ENCODE measurements at places on chromosomes 13 and 19. TPM values are rescaled to one million over a fixed set of nuclear protein-coding genes. Genes with fewer than 3 reads are reported as not detected.

The CNN1 gene
- 0.84 TPM for total RNA-seq

DNA sequence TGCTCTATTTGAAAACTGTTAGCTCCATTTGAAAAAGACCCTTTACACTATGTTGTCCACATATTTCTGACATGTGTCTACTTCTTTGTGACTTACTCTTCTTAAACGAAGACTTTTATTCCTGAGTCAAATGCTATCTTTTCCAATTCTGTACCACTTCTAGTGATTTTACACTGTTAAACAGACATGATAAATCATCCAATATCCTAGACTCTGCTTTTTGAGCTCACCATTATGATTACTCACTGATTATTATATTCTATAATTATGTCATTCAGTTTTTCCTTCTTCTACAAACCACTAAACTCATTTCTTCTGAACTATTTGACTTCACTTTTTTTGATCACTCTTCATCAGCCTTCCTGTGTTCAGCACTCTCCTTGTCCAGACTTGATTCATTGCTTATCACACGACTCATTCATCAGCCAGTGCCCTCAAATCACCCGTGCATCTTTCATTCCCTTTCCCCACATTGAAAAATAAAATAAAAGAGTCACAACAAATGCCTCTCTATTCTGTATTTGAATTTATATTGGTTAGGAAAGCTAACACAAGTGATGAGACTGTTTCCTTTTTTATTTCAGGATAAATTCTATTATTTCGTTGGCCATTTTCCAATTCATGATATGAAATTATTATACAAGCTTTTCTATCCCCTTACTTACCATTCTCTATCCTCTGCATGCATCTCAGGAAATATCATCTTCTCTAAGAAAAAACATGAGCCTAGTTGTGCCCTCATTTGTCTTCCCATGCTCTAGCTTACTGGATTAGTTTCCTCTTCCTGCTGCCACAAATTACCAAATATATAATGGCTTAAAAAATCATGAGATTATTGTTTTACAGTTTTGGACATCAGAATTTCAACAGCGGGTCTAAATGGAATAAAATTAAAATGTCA, 1482.1 kb upstream of the MIR17HG start:
- no peaks in the 10 kb centered on the region for H3K27me3 ChIP-seq
- no peak overlapping the region for H3K4me3 ChIP-seq
- no peaks in the 10 kb centered on the region for H3K36me3 ChIP-seq
- DNase-seq, result no peak

The MISP3 gene
- 5.2 TPM for total RNA-seq

DNA sequence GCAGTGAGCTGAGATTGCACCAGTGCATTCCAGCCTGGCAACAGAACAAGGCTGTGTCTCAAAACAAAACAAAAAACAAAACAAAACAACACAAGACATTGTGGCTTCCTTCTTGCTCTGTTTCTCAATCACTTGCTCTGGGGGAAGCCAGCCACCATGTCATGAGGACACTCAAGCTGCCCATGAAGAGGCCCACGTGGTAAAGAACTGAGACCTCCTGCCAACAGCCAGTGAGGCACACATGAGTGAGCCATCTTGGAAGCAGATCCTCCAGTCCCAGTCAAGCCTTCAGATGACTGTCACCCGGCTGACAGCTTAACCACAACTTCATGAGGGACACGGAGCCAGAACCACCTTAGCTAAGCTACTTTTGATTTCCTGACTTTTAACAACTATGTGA, 25.2 kb downstream of the CPT1C start:
- H3K36me3 ChIP-seq, result no peaks in the 10 kb centered on the region
- H3K4me1 ChIP-seq, result peaks cover 12% of the 10 kb centered on the region
- no peak overlapping the region for H3K27ac ChIP-seq
- no peak for DNase-seq

DNA sequence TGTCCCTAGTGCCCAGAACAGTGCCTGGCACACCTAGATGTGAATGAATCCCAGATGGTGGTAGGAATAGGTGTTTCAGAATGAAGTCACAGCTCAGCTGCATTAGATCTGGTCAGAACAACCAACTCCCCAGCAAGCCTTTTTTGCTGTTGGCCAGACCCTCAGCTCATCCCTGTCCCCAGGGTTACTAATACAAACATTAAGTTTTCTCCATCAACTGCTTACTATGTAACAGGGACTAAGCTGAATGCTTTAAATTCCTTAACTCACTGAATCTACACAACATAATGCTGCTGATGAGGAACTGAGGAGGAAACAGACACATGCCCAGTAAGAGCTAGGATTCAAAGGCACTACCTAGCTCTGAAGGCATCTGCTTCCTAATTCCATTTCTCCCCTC, 18.8 kb downstream of the SMG9 start:
- H3K27me3 ChIP-seq, result no peaks in the 10 kb centered on the region
- H3K4me3 ChIP-seq, result no peak overlapping the region
- H3K4me1 ChIP-seq, result peaks cover 9% of the 10 kb centered on the region
- no peak for DNase-seq

The PRRG2 gene
- total RNA-seq, result 8.4 TPM

GRCh38 chr13:26548205-26548765, 9.2 kb upstream of the WASF3 start:
- no peaks in the 10 kb centered on the region for H3K4me1 ChIP-seq
- no peaks in the 10 kb centered on the region for H3K36me3 ChIP-seq
- H3K27me3 ChIP-seq, result no peaks in the 10 kb centered on the region
- H3K27ac ChIP-seq, result no peak overlapping the region
- no peak overlapping the region for H3K4me3 ChIP-seq

GRCh38 chr13:45542391-45542790, 73.1 kb downstream of the ERICH6B start:
- DNase-seq, result no peak
- H3K4me3 ChIP-seq, result no peak overlapping the region
- H3K27me3 ChIP-seq, result no peaks in the 10 kb centered on the region
- H3K4me1 ChIP-seq, result peaks cover 10% of the 10 kb centered on the region
- no peak overlapping the region for H3K27ac ChIP-seq

DNA sequence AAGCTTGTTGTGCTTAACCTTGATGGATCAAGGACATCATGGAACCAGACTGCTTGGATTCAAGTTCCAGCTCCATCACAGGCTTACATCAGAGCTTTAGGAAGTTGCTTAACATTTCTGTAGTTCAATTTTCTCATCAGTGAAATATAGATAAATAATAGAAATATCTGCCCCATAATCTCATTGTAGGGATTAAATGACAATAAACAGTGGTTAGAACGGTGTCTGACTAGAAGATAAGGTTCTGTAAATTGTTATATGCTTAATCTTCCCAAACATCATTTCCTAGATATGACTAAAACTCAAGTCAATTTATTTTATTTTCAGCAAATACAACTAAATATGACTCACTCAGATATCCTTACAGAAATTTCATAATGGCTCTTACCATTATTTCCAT, 83.5 kb downstream of the SLITRK1 start:
- H3K36me3 ChIP-seq, result no peaks in the 10 kb centered on the region
- H3K27me3 ChIP-seq, result no peaks in the 10 kb centered on the region
- DNase-seq, result no peak

GRCh38 chr19:39745643-39746042, 7.8 kb upstream of the CLC start:
- H3K27ac ChIP-seq, result no peak overlapping the region
- H3K4me3 ChIP-seq, result no peak overlapping the region
- no peaks in the 10 kb centered on the region for H3K36me3 ChIP-seq

- H3K4me3 ChIP-seq, result no peak overlapping the region
- H3K27me3 ChIP-seq, result no peaks in the 10 kb centered on the region
- H3K4me1 ChIP-seq, result no peaks in the 10 kb centered on the region
- no peak overlapping the region for H3K27ac ChIP-seq
- no peaks in the 10 kb centered on the region for H3K36me3 ChIP-seq
These were observed 116.8 kb upstream of the CACNA1A start for GRCh38 chr19:13622766-13623715.

DNA sequence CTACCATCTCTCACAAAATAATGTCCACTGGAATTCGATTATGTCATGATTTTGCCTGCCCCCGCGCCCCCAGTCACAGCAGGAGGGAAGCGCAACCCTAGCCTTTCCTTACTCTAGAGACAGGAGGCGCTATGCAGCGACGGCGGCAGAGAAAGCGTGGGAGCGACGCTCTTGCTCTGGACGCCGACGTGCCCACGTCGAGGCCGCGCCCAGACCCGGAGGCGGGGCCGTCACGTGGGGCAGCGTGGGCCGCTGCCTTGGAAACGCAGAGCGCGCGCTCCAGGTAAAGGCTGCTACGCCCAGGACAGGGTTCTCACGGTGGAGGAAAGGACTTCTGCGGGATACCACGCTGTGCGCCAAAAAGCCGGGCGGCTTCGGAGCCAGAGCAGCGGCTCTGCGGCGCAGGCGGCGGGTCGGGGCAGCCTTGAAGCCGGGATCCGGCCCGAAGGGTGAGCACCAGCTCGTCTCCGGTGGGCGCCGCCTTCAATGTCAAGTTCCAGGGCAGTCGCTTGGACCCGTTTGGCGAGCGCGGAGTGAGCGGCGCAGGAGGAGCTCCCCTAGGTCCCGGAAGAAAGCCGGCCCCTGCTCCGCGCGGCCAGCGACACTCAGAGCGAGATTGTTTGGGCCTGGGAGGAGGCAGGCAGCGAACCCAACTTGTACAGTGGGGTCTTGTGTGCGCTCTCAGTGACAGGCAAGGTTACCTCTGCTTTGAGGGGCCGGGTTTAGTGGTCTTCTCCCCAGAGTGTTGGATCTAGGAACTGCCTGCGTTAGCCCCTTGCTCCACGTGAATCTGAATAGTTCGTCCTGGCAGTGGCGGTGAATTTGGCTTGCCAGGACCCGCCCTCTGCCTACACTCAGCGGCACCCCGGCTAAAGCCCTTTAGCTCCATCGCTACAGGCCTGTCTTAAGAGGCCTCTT, 121.7 kb downstream of the MRPL57 start:
- H3K36me3 ChIP-seq, result no peaks in the 10 kb centered on the region
- H3K27ac ChIP-seq, result peak overlapping the region; percentile 73
- H3K4me1 ChIP-seq, result no peaks in the 10 kb centered on the region
- no peaks in the 10 kb centered on the region for H3K27me3 ChIP-seq

DNA sequence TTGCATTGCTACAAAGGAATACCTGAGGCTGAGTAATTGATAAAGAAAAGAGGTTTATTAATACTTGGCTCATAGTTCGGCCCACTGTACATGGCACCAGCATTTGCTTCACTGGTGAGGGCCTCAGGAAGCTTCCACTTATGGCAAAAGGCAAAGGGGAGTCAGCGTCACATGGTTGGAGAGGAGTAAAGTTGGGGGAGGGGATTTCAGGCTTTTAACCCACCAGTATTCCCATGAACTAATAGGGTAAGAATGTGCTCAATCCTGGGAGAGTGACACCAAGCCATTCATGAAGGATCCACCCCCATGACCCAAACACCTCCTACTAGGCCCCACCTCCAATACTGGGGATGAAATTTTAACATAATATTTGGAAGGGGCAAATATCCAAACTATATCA, 82.5 kb upstream of the MYCBP2 start:
- no peaks in the 10 kb centered on the region for H3K27me3 ChIP-seq
- no peaks in the 10 kb centered on the region for H3K36me3 ChIP-seq
- H3K4me3 ChIP-seq, result no peak overlapping the region
- H3K4me1 ChIP-seq, result no peaks in the 10 kb centered on the region
- H3K27ac ChIP-seq, result no peak overlapping the region
- no peak for DNase-seq

The PLD3 gene
- total RNA-seq, result 100 TPM

DNA sequence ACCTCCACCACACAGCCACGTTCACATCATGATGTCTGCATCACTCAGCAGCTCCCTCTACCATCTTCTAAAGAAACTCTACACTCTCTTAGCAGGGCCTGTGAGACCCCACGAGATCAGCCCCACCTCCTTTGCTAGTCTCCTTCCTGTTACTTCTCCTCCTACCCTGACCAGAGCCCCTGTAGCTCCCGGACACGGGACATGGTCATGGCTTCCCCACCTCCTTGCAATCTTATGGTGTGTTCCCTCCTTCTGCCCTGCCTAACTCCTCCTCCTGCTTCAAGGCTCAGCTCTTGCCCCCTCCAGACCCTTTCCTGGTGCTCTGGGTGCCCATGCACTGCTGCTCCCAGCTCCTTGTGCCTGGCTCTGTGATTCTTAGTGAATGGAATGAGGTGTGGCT, 8.1 kb upstream of the MRPS31 start:
- no peak for DNase-seq
- H3K36me3 ChIP-seq, result no peaks in the 10 kb centered on the region
- H3K27me3 ChIP-seq, result no peaks in the 10 kb centered on the region
- H3K4me3 ChIP-seq, result no peak overlapping the region
- peaks cover 3% of the 10 kb centered on the region for H3K4me1 ChIP-seq

DNA sequence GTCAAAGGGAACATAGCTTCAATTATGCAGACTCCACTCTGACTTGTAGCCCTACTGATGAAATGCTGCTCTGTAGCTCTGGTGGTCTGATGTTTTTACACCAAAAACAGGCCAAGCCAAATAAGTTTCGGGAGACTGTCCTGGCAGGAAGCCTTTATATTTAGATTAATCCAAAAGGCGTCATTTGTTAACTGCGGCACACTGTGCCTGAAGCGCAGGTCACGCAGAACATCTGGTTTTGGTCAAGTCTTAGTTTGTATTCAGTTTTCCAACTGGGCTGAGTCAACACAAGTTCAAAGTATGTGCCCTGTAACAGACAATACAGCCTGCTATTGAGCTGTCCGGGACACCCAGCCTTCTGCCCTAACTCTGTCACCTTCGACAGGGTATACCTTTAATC, 154.6 kb upstream of the IPO5 start:
- no peak overlapping the region for H3K4me3 ChIP-seq
- no peaks in the 10 kb centered on the region for H3K27me3 ChIP-seq
- no peak for DNase-seq
- H3K4me1 ChIP-seq, result no peaks in the 10 kb centered on the region
- H3K27ac ChIP-seq, result no peak overlapping the region
- no peaks in the 10 kb centered on the region for H3K36me3 ChIP-seq

GRCh38 chr13:26867451-26868091, 107.0 kb upstream of the GPR12 start:
- DNase-seq, result no peak
- no peaks in the 10 kb centered on the region for H3K4me1 ChIP-seq
- no peaks in the 10 kb centered on the region for H3K36me3 ChIP-seq

- H3K27ac ChIP-seq, result peak overlapping the region; percentile 49
- peak overlapping the region; percentile 10 for H3K4me3 ChIP-seq
- DNase-seq, result peak; percentile 84
- H3K27me3 ChIP-seq, result peaks cover 12% of the 10 kb centered on the region
- H3K36me3 ChIP-seq, result no peaks in the 10 kb centered on the region
These were observed 5.8 kb upstream of the ONECUT3 start for GRCh38 chr19:1747285-1748114.

- no peaks in the 10 kb centered on the region for H3K36me3 ChIP-seq
- peak overlapping the region; percentile 68 for H3K4me3 ChIP-seq
- peak; percentile 66 for DNase-seq
These were observed 636 bp upstream of the ZNF579 start for GRCh38 chr19:55581145-55581822.

GRCh38 chr19:55068950-55069864, 6.3 kb upstream of the RDH13 start:
- DNase-seq, result peak; percentile 95
- no peaks in the 10 kb centered on the region for H3K27me3 ChIP-seq
- peaks cover 19% of the 10 kb centered on the region for H3K4me1 ChIP-seq
- peak overlapping the region; percentile 38 for H3K4me3 ChIP-seq
